ENCODE measurements at places on chromosomes 3 and 15.

DNA sequence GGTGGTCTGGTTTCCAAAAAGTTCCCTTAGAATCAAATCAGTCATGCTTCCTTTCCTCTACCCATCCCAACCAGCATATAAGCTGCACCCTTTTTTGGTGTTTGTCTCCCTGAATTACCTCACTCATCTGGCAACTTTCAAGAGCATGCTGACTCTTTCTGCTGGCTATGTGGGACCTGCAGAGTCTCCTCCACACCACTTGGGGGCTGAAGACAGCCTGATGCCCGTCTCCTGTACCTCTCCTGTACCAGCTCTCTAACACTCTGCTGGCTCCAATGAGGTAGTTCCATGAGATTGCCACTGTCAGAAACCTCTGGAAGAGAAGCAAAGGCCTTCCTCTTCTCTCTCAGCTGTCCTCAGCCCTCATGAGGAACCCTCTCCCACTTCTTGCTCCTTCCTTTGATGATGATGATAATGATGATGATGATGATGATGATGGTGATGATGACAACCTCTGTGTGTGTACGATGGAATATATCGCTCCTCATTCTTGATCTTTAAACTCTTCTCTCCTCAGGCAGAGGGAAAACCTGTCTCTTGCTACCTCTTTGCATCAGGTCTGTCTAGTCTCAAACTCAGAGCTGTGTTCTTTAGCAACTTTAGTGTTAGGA lies 257.5 kb downstream of the ZNF621 start:
- peak; percentile 35 for ATAC-seq
- peaks cover 20% of the 10 kb centered on the region for H3K27me3 ChIP-seq
- no peak overlapping the region for H3K4me3 ChIP-seq
- no peaks in the 10 kb centered on the region for H3K36me3 ChIP-seq
- no peaks in the 10 kb centered on the region for H3K4me1 ChIP-seq
- no peak overlapping the region for H3K27ac ChIP-seq

- no peak overlapping the region for H3K4me3 ChIP-seq
- H3K4me1 ChIP-seq, result no peaks in the 10 kb centered on the region
- peaks cover 8% of the 10 kb centered on the region for H3K27me3 ChIP-seq
- H3K36me3 ChIP-seq, result no peaks in the 10 kb centered on the region
- no peak for ATAC-seq
Measured at GRCh38 chr15:100680726-100681125, 78.3 kb downstream of the ASB7 start.

GRCh38 chr3:76065964-76066363 lies 280.6 kb upstream of the ZNF717 start:
- H3K4me1 ChIP-seq, result no peaks in the 10 kb centered on the region
- H3K27me3 ChIP-seq, result no peaks in the 10 kb centered on the region
- no peak overlapping the region for H3K27ac ChIP-seq
- ATAC-seq, result no peak
- H3K4me3 ChIP-seq, result no peak overlapping the region

DNA sequence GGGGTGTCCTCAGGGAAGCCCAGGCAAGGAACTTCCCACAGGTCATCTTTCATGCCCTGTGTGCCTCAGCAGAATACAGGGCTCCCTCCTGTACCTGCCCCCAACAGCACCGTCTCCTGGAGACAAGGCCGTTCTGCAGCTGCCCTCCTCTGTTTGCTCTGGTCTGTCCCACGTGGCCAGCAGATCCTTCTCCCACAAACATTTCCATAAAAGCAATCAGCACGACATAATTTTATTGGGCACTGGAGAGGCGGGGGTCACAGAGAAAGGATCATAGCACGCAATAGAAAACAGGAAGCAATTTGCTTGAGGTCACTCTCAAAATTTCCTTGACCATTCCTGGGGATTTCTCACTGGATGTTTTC lies 29.4 kb downstream of the STARD5 start:
- peaks cover 51% of the 10 kb centered on the region for H3K4me1 ChIP-seq
- peaks cover 63% of the 10 kb centered on the region for H3K36me3 ChIP-seq
- peak overlapping the region; percentile 97 for H3K27ac ChIP-seq
- H3K4me3 ChIP-seq, result peak overlapping the region; percentile 99
- ATAC-seq, result no peak
- no peaks in the 10 kb centered on the region for H3K27me3 ChIP-seq

GRCh38 chr15:85019815-85020590 lies 38.3 kb downstream of the PDE8A start:
- H3K27me3 ChIP-seq, result no peaks in the 10 kb centered on the region
- ATAC-seq, result peak; percentile 71
- H3K4me1 ChIP-seq, result peaks cover 33% of the 10 kb centered on the region
- H3K4me3 ChIP-seq, result no peak overlapping the region
- H3K27ac ChIP-seq, result peak overlapping the region; percentile 23

DNA sequence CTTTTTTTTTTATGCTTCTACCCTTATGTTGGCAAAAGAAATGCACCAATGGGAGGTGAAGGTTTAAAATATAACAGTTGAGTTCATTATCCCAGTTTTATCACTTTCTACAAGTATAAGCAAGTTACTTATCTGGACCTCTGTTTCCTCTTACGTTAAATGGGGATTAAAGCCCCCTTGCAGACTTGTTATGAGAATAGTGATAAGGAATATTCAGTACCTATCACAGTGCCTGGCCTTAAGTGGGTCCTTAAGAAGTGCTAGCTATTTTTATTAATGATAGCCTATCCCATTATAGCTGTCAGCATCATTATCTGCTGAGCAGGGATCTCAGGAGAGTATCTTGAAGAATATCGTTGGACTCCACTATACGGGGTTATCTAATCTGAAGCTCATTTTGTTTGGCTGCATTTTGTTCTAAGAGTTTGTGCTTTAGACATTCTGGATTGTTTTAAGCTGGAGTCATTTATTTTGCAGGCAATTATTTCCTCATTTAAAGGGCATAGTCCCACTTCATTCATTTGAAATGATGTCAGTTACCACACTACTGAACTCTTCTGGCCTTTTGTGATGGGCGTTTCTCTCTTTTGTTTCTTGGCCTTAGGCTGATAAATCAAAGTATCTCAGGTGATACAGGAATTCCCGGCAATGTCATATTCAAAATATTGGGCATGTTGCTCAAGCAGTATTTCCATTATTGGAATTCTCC lies 28.8 kb downstream of the RAB8B start:
- peaks cover 93% of the 10 kb centered on the region for H3K36me3 ChIP-seq
- no peak overlapping the region for H3K4me3 ChIP-seq
- H3K27ac ChIP-seq, result peak overlapping the region; percentile 69
- peaks cover 49% of the 10 kb centered on the region for H3K4me1 ChIP-seq
- no peak for ATAC-seq

GRCh38 chr3:37671926-37672325 lies 189.8 kb upstream of the CTDSPL start:
- no peaks in the 10 kb centered on the region for H3K36me3 ChIP-seq
- no peak overlapping the region for H3K4me3 ChIP-seq
- H3K27ac ChIP-seq, result no peak overlapping the region
- H3K4me1 ChIP-seq, result no peaks in the 10 kb centered on the region
- ATAC-seq, result no peak
- H3K27me3 ChIP-seq, result peaks cover 30% of the 10 kb centered on the region

- no peaks in the 10 kb centered on the region for H3K27me3 ChIP-seq
- peaks cover 11% of the 10 kb centered on the region for H3K4me1 ChIP-seq
- H3K4me3 ChIP-seq, result no peak overlapping the region
- H3K27ac ChIP-seq, result no peak overlapping the region
Measured at GRCh38 chr3:150433347-150433746, 25.2 kb downstream of the TSC22D2 start.

DNA sequence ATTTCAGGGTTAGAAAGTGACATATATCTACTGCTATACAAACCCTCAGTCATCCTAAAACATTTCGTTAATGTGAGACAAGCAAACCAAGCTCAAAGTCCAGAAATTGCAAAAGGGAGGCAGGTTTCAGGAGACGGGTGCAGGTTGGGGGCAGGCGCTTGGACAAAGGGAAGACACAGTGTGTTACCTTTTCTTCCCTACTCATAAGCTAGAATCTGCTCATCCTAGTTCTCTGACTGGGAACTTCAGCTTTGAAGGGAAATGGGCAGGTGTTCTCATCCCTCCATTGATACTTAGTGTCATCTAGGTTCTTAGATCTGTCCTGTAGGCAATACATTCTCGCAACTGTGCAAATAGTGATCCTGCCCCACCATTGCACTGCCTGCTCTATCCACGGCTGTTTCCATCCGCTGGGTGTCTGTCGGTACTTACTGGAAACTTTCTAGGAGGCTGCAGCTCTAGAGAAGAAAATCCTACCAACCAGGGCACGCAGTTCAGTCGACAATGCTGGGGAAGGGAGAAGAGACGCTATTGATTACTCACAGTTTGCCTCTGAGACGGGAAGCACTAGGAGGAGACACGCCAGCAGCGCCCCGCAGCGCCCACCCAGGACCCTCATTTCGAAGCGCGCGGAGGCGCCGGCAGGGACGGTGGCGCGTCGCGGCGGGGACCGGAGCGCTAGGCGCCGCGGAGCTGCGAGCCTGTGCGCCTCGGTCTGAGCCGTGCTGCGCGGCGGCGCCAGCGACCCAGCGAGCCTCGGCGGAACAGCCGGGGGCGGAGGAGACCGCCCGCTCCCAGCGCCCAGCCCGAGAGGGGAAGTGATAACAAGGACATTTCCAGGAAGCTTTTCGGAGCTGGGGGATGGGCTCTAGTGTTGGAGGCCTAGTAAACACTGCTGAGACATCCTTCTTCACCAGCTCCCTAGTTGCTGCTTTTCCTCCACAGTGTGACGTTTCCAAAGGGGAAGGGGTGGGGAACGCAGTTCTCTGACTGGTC lies at the start of gene PROS1:
Gene PROS1, minus strand, starts transcription at position 766 of the 996 bp plus-strand sequence. Its CDS starts 147 bp downstream, at position 619.
- H3K4me1 ChIP-seq, result no peaks in the 10 kb centered on the region
- peaks cover 16% of the 10 kb centered on the region for H3K27me3 ChIP-seq
- ATAC-seq, result peak; percentile 95
- H3K4me3 ChIP-seq, result peak within 1 kb of the TSS; percentile 83
- peak within 1 kb of the TSS; percentile 75 for H3K27ac ChIP-seq
- H3K36me3 ChIP-seq, result no peaks in the 10 kb centered on the region
